Frontal cortex (tissue), 4 donors: ENCODE measurements at places on chromosomes 1 and 21. TPM values are rescaled to one million over a fixed set of nuclear protein-coding genes. Genes with fewer than 3 reads are reported as not detected.

Gene TMEM200B
- total RNA-seq, result 0.82 TPM

Gene CHRM3
- 39.1 TPM for total RNA-seq

Gene LAX1
- not detected for total RNA-seq

Gene CTSS
- total RNA-seq, result 6.9 TPM

Gene FMO5
- total RNA-seq, result 0.41 TPM

Gene SETD4
- 25.3 TPM for total RNA-seq

GRCh38 chr1:222040121-222040805 lies 298.4 kb upstream of the DUSP10 start:
- no peak for DNase-seq

DNA sequence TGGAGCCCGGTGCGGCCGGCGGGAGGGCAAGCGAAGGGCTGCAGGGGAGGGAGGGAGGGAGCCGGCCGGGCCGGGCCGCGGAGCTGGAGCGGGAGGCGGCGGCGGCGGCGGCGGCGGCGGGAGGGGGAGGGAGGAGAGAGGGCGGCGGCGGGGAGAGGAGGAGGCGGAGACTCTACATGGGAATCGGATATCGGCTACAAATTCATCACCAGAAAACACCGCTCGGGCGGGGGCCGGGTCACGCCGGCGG lies at the start of gene AKT3:
Gene AKT3 (minus strand): TSS at position 42 of the 250 bp plus-strand sequence. CDS start 7,073 bp downstream, outside the sequence.
- peak; percentile 69 for DNase-seq

GRCh38 chr1:20366056-20366462 lies 75.4 kb downstream of the VWA5B1 start:
- no peak for DNase-seq

- no peak for DNase-seq
Measured at GRCh38 chr1:206851341-206852010, 13.9 kb upstream of the IL20 start.

DNA sequence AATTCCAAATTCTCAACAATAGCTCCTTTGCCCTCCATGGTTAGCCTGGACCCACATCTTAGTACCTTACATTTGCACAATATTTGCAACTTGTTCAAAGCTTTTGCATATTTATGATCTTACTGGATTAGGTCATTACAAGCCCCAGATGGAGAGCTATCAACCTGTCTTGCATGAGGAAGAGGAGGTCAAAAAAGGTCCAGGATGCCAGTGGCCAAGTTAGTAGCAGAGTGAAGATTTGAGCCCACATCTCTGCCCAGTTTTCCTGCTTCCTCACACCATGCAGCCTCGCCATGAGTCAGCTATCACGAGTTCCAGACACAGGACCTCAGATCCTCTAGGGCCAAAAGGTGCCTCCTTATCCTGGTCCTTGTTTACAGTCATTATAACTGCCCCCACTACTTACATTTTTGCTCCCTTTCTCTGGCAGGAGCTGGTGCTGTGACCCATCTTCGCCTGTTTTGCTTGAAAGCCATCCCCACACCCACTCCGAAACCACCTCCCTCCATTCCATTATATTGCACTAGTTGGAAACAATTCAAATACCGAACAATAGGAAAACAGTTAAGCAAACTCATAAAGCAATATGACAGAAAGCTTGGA lies 5.0 kb upstream of the AHCYL1 start:
- DNase-seq, result no peak

DNA sequence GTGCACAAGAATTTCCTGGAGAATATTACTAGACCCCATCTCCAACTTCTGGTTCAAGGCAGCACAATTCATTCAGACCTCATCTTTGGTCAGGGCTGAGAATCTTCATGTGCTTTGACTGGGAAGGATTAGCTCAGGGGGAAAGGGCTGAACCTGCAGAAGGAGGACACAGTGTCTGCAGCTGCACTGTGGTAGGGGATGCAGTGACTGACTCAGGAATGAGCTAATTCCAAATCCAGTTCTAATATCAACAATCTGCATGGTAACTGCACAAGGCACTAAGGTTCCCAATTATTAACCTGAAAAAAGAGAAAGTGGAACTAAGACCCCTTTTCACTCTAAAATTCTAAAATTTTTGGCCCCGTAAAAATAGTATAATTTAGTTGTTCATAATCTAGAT lies 31.6 kb downstream of the TTLL7 start:
- DNase-seq, result no peak

- DNase-seq, result no peak
Measured at GRCh38 chr1:218565377-218565776, 220.2 kb downstream of the TGFB2 start.

DNA sequence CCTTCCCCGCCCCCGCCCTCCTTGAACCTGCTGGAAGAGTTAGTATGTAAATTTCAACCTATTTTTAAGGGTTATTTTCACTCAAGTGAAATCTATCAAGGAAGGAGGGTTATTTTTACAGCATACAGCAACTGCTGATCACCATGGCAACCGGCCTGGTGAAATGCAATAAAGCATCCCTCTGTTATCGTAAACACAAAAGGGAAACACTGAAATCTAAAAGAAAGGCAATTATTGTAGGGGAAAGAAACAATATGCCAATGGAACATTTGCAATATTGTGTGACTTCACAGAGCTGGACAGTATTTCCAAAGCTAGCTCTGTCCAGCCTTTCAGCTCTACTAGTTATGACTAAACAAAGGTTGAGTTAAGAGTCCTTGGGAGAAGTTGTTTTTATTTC lies 588.3 kb upstream of the PBX1 start:
- peak; percentile 8 for DNase-seq

DNA sequence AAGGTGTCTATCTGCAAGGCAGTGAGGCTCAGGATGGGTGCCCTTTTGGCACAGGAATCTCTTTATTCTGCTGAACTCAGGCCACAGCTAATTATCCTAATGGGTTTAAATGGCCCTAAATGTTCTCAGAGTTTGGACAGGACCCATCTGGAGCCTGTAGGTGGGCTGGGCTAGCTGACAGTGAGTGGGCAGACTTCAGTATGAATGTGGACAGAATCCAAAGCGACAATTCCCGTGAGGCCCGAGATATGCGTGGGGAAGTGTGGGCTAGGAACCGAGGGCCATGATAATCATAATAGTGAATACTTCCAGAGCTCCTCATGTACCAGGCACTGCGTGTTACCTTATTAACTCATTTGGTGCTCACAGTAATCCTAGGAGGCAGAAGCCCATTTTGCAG lies 165.3 kb downstream of the GRIK3 start:
- DNase-seq, result no peak

DNA sequence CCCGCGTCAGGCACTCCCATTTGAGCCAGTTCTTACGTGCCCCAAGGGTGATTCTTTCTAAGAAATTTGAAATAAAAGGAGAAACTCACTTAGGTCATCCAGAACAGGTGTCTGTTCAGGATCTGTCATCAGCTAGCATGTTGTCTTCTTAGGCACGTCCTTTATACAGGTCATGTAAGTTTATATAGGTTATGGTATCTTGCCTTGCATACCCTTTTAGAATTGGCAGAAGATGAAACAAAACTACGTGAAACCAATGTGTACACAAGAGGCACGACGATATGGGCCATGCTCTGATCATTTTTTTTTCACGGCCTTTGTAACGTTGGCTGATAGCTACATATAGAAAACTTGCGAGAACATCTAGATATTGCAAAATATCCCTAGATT lies 579 bp upstream of the GTF2B start:
- DNase-seq, result no peak
